Stimulated activated naive CD4-positive, alpha-beta T cell treated with Interleukin-2 at 50 U/mL for 16 hours (primary cell): ENCODE measurements at places on chromosomes 2 and 18.

DNA sequence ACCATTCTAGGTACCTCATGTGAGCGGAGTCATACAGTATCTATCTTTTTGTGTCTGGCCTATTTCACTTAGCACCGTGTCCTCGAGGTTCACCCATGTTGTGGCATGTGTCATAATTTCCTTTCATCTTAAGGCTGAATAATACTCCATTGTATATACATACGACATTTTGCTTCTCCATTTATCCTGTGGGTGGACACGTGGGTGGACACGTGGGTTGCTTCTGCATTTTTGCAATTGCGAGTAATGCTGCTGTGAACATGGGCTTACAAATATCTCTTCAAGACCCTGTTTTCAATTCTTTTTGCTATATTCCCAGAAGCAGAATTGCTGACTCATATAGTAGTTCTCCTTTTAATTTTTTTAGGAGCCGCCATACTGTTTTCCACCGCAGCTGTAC, 243.6 kb upstream of the EPAS1 start:
- DNase-seq, result no peak

GRCh38 chr18:24491927-24492834, 31.7 kb downstream of the HRH4 start:
- no peak for DNase-seq

- no peak for DNase-seq
Observed at GRCh38 chr2:2859164-2859563, 518.5 kb downstream of the EIPR1 start.

- DNase-seq, result no peak
Observed at GRCh38 chr2:217494557-217494956, 508.2 kb downstream of the TNS1 start.

- DNase-seq, result no peak
Observed at GRCh38 chr2:135072125-135072997, 20.3 kb downstream of the RAB3GAP1 start.

DNA sequence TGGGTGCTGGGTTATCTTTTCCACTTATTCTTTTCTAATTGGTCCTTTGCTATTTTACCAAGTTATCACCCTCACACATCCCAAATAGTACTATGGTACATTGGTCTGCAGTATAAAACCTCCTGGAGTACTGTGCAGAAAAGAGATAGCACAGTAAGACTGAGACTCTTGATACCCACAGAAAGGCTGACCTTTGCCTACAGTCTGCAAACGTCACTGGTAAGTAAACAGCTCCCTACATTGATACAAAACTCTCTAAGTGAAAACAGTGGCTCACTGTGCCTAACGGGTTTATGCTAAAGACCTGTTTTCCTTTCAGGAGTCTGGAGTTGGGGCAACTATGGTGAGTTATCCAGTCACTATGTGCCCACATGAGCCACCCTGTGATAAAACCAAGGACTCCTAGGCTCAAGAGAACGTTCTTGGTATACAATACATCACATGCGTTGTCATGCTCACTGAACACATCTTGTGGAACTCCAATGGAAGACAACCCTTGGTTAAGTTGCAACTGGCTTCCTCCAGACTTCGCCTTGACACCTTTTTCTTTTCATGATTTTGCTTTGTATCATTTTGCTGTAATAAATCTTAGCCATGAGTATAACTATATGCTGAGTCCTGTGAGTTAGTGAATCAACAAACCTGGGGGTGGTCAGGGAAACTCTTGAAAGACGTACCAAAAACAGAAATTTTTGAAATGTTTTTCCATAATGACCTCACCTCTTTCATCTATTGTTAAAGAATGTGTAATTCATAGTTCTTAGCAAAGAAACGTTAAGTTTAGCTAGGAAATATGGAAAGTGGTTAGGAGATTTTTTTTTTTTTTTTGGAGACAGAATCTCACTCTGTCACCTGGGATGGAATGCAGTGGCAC, 104.9 kb downstream of the C2orf74 start:
- DNase-seq, result no peak

DNA sequence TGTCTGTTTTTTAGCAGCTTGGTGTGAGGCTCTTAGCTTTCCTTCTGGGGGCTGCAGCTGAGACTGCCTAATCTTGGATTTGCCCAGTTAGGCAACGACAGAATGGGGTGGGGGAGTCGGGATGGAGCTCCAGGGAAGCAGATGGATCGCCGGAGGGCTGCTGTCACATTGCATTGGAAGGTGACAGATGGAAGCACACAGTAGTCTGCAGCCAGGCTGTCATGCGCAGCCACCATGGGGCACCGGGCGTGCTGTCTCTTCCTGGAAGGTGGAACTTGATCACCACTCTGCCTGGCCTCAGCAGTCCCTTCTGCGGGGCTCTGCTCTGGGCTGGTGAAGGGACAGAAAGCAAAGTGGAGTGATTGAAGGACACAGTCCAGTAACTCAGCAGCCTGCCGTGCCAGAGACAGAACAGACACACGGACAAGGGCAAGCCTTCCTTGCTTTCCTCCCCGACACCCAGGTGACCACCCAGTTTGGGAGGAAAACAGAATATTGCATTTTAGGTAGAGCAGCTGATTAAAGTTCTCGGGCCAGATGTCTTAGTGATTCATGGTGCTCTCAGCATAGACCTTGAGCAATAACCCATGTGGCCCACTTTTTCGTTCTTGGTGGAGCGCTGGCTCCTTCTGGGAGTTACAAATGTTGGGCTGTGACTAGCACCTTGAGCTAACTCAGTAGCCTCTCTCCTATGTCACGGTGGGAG, 40.9 kb downstream of the RNF144A start:
- DNase-seq, result no peak

- no peak for DNase-seq
Observed at GRCh38 chr2:171553858-171554257, 31.6 kb downstream of the CYBRD1 start.

- DNase-seq, result no peak
Observed at GRCh38 chr2:220277445-220277975, 650.1 kb downstream of the SLC4A3 start.

- DNase-seq, result no peak
Observed at GRCh38 chr2:134120406-134120732, 133.5 kb upstream of the MGAT5 start.

- peak; percentile 33 for DNase-seq
Observed at GRCh38 chr2:201257381-201257955, 2.9 kb upstream of the CASP8 start.

DNA sequence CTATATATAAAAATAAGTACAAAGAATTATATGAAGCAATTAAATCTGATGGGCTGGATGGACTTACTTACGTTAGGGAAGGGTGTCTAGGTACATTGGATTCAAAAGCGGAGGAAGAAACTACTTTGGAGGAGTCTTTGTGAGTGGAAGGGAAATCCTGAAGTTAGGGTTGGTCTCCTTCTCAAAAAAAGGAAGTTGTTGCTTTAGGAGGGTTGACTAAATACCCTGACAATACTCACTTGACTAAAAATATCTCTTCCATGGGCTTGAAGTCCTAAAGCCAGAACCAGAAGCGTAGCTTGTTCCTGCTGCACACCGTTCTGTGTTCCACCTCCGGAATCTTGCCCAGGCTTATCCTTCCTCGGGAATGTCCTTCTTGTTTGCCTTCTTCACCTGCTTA, 143.3 kb upstream of the ZEB2 start:
- DNase-seq, result no peak

GRCh38 chr2:18522484-18523146, 37.8 kb downstream of the RDH14 start:
- no peak for DNase-seq

DNA sequence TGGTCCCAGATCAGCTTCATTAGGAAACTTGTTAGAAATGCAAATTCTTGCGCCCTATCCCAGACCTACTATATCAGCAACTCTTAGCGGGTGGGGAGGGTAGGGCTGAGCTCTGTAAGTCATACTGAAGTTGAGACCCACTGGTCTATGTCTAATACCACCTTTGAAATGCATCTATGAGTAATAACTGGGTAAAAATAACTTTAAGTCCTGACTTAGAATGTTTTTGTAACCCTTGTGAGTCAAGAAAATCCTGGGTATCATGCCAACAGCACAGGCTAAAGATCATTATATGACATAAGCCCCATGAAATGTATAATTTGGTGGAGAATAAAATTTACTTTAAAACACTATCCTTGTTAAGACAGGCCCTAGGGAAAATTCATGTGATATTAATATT, 41.4 kb downstream of the PRKD3 start:
- DNase-seq, result no peak

DNA sequence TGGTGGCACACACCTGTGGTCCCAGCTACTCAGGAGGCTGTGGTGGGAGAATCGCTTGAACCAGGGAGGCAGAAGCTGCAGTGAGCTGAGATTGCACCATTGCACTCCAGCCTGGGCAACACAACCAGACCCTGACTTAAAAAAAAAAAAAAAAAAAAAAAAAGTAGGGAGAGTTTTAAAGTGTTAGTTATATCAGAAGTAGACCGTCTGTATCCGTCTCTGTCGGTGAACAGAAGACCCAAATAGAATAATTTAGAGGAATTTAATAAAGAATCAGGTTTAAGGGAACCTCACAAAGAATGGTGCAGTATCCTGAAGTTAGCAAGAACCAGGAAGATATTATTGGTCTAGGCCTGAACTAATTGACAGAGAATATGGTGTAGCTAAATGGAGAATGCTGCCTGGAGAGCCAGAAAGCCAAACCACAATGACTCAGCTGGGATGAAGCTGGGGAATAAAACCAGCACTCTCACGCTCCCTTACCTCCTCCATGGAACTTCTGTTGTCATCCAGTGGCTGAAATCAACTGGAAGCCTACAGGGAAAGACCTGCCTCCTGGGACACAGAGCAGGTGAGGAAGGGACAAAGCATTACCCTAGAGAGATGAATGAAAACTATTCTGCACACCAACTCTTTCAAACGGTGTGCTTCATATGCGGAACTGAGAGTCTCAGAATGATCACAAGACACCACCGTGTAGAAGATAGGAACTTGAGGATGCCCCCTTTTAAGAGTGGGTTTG, 39.1 kb upstream of the PLEKHM3 start:
- DNase-seq, result no peak

- DNase-seq, result no peak
Observed at GRCh38 chr2:100213595-100213994, 71.2 kb upstream of the AFF3 start.

DNA sequence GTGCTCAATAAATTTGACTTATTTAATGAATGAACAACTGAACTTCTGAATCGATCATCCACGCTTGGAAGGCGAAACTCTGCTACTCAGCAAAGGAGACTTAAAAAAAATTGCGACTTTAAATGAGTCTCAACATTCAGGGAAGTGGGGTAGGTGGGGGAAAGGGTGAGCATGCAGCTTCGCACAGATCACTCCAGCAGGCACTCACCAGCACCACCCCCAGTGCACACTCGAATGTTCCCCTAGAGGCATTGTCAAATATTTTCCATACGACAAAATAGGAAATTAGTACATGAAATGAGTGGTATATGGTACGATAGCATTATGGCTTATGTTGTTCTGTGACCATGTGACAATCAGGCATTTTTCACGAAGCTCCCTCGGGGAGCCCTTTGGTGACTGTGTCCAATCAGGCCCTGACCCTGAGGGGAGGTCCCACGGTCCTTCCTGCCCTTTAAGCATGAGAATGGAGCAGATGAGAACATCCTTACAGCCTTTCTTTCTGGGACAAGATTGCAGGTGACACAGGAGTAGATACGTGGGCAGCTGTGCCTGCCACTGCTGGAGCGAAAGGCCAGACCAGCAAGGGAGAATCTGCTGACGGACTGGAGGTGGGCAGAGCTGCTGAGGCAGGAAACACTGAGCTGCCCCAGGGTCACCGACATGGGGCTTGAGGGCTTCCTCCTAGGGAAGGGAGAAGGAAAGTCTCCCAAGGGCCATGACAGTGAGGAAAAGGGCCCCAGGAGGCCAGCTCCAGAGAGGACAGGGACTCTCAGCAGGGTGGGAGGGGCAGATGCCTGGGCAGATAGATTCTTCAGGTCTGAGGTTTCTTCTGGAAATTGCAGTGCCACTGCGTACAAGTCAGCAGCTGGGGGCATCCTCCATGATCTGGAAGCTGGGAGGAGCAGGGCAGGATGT, 101.3 kb upstream of the ID2 start:
- no peak for DNase-seq

DNA sequence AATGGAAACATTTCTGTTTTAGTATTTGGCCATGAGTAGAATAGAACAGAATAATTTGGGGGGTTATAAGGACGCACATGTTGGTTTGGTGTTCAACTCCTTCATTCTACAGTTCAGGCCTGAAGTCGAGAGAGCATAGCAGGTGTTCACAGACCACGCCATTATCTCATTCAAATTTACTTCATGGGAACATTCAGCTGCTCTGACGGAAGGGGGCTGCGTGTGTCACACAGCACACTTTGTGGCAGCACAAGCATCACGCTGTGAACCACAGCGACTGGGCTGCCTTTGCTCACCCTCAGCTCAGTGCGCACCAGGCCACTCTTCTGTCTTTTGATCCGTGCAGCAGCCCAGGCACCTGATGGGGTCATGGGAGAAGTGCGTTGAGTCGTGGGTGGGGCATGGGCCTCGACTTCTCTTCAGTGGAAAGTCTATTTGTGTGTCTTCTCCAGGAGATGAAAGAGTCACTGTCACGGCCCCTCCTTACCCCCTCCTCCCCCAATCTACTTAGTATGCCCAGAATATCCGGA, 348.6 kb upstream of the SALL3 start:
- no peak for DNase-seq

DNA sequence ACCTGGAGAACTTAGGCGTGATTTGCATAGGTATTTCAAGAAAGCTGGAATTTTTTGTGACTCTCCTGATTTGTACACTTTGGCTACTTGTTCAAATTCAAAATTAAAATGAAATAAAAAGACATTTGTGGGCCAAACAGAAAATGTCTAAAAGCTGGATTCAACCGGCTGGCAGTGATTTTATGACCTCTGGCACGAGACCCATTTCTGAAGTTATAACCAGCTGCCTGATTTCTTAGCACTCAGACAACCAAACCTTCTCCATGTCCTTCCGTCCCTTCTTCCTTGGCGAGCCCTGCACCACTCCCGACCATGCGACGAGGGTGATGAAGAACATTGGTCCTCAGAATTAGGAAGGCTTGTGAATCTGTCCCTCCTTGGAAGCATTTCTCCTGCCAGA, 19.7 kb downstream of the PKDCC start:
- DNase-seq, result no peak

- peak; percentile 28 for DNase-seq
Observed at GRCh38 chr2:113324684-113325160, 46.0 kb upstream of the PAX8 start.

DNA sequence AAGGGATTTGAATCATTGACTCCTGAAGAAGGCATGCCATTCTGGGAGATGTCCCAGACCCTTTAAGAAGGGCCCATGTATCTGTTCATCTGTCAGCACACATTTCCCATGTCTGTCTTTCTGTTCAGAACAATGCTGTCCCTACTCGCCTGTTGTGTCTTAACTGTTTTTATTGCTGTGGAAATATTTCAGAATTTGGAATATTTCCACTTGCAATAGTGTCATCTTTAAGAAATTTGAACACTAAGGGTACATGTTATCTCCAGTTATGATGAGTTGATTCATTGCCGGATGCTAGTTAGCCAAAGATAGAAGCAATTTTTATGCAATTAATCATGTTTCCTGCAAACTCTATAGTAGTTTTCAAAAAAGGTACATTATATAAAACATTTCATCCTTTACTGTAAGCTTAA, 36.9 kb upstream of the NT5C1B start:
- DNase-seq, result no peak

- DNase-seq, result no peak
Observed at GRCh38 chr18:8960740-8961657, 141.5 kb upstream of the NDUFV2 start.

GRCh38 chr2:98716786-98717185, 14.1 kb downstream of the MGAT4A start:
- no peak for DNase-seq

- no peak for DNase-seq
Observed at GRCh38 chr2:208356846-208357574, 49.6 kb upstream of the PTH2R start.
